GM03348 (cell line): ENCODE measurements at places on chromosomes 11 and 22.

- no peak for DNase-seq
Measured at GRCh38 chr11:66448523-66448922, 9.9 kb upstream of the MRPL11 start.

- no peak for DNase-seq
Measured at GRCh38 chr22:35074583-35074982, 8.6 kb downstream of the ISX start.

- no peak for DNase-seq
Measured at GRCh38 chr22:19596680-19597398, 72.6 kb upstream of the CLDN5 start.

DNA sequence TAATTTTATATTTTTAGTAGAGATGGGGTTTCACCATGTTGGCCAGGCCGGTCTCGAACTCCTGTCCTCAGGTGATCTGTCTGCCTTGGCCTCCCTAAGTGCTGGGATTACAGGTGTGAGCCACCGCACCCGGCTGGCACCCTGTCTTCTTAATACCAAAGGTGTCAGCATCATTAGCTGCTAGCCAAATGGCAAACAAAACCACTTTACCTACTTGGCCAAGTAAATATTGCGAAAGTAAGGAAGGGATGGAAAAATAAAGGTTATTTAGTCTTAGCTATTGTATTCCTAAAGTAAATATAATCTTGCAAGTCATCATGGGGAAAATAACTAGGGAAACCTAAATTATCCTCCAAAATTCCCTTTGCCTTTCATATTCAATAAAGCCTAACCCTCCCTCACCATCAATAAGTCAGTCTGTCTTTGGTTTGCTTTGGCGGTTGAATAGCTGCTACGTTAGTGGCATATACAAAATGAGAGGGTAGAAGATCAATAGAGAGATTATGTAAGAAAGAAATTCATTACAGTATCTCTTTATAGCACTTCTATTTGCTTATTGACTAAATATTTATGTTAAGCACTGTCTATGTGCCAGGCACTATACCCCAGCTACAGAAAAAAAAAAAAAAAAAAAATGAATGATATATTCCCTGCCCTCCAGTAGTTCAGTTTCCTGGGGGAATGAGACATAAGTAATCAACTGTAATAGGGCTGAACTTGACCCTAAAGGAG is 40.2 kb upstream of the CFAP300 start:
- no peak for DNase-seq

DNA sequence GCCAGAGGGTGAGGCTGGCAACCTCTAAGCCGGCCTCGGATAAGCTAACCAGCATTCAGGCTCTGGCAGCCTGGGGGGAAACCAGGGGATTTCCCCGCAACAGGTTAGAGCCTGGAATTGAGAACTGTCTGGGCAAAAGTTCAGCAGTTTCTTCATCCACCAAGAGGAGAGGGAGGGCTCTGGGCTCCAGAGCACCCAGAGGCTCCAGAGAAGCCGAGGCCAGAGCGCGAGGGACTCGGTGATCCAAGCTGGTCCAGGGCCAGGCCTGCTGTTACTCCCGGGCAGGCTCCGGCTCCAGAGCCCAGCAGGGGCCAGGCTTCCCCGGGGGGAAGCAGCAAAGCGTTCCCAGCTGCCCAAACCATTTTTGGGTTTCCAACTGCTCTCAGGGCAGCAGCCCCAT is 13.3 kb upstream of the SH3BP1 start:
- DNase-seq, result no peak
